ENCODE measurements at places on chromosomes 6 and 20.

GRCh38 chr6:6046716-6047115 is 40.0 kb upstream of the NRN1 start:
- DNase-seq, result no peak

- DNase-seq, result no peak
Observed at GRCh38 chr6:136921381-136921935, 643 bp upstream of the SLC35D3 start.

DNA sequence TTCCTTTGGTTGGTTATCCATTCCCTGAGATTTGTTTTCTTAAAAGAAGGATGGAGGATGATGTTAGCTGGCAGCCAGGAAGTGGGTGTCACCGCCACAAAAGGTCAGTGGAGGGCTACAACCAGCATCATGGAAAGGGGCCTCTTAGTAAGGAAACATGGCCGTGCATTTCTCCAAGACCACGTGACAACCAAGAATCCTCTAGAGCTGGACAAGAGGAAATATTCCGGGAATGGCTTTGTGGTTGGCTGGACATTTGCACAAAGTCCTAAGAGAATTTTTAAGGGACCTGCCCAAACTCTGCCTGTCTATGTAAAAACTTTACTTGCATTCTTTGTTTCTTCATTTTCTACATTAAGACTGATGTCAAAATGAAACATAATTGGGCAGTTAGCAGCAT is 399.9 kb upstream of the MARCKS start:
- DNase-seq, result peak; percentile 86

- DNase-seq, result no peak
Observed at GRCh38 chr20:3680701-3681351, 984 bp downstream of the ADAM33 start.

DNA sequence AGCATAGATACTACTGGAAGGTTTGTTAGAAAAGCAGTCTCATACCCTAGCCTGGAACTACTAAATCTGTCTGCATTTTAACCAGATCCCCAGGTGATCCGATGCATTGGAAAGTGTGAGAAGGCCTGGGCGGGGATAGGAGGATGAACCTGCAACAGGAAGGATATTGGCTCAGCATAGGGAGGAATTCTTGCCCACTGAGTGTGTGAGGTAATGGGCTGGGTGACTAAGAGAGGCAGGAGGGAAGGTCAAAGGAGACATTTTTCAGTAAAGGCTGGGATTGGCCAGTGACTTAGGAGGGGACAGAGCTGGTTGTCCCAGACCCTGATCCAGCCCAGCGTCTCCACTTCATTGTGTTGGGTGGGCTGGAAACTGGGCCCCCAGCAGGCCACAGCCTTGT is 191.0 kb upstream of the LRFN2 start:
- DNase-seq, result no peak

All from BJ (cell line).